Smooth muscle cell of the coronary artery (primary cell): ENCODE measurements at places on chromosomes 4 and X. TPM values are rescaled to one million over a fixed set of nuclear protein-coding genes. Genes with fewer than 3 reads are reported as not detected.

PNCK gene
- total RNA-seq: 0.30 and 0.47 TPM in 2 replicates

CXCL1 gene
- 9.9 and 26.6 TPM in 2 replicates for total RNA-seq

MAGED4 gene
- total RNA-seq: 9.8 and 22.5 TPM in 2 replicates

GSX2 gene
- not detected in 2 replicates for total RNA-seq

LINC00632 gene
- total RNA-seq: 3.6 and 8.9 TPM in 2 replicates

FRAS1 gene
- 3.0 and 6.4 TPM in 2 replicates for total RNA-seq

CORIN gene
- 0.08 and 0.12 TPM in 2 replicates for total RNA-seq

HSFX1 gene
- total RNA-seq: 0.23 and 0.35 TPM in 2 replicates

RXFP1 gene
- total RNA-seq: 4.6 and 10.5 TPM in 2 replicates

NOX1 gene
- total RNA-seq: not detected in 2 replicates

PROM1 gene
- total RNA-seq: 0.08 TPM in 1 of 2 replicates, not detected in the other

HERC6 gene
- total RNA-seq: 3.2 and 5.0 TPM in 2 replicates

UGT8 gene
- not detected in 2 replicates for total RNA-seq

AMELX gene
- total RNA-seq: not detected in 2 replicates

FBXW7 gene
- 66.3 and 191 TPM in 2 replicates for total RNA-seq

ADH1B gene
- total RNA-seq: 1.5 and 565 TPM in 2 replicates

GPR50 gene
- not detected in 2 replicates for total RNA-seq

CDX4 gene
- total RNA-seq: not detected in 2 replicates

CXorf65 gene
- total RNA-seq: not detected in 2 replicates

TMSB15A gene
- 1.1 TPM in 1 of 2 replicates, not detected in the other for total RNA-seq

TMPRSS11B gene
- not detected in 2 replicates for total RNA-seq

JADE3 gene
- total RNA-seq: 3.3 and 6.4 TPM in 2 replicates

MAGEB1 gene
- total RNA-seq: not detected in 2 replicates

PHKA1 gene
- 2.3 and 6.5 TPM in 2 replicates for total RNA-seq

SLC4A4 gene
- 1.6 and 2.9 TPM in 2 replicates for total RNA-seq

MAGEC1 gene
- not detected in 2 replicates for total RNA-seq

NAA11 gene
- not detected in 2 replicates for total RNA-seq

FAM3A gene
- 32.1 and 41.5 TPM in 2 replicates for total RNA-seq

EGFL6 gene
- 0.70 TPM in 1 of 2 replicates, not detected in the other for total RNA-seq

CYBB gene
- not detected in 2 replicates for total RNA-seq

F11 gene
- total RNA-seq: not detected in 2 replicates

PYURF gene
- total RNA-seq: 45.0 and 77.2 TPM in 2 replicates

SRPX gene
- 349 and 576 TPM in 2 replicates for total RNA-seq

MID1 gene
- 12.2 and 21.2 TPM in 2 replicates for total RNA-seq

PWWP3B gene
- total RNA-seq: under 0.01 and 0.12 TPM in 2 replicates

HERC5 gene
- 1.1 and 1.8 TPM in 2 replicates for total RNA-seq

NFXL1 gene
- total RNA-seq: 3.3 and 6.9 TPM in 2 replicates
